Ovary (tissue), 10 donors: ENCODE measurements at places on chromosomes 1 and 21. TPM values are rescaled to one million over a fixed set of nuclear protein-coding genes. Genes with fewer than 3 reads are reported as not detected.
A peak's percentile ranks its signal among the peaks of the same experiment; 100 is the strongest.

DNA sequence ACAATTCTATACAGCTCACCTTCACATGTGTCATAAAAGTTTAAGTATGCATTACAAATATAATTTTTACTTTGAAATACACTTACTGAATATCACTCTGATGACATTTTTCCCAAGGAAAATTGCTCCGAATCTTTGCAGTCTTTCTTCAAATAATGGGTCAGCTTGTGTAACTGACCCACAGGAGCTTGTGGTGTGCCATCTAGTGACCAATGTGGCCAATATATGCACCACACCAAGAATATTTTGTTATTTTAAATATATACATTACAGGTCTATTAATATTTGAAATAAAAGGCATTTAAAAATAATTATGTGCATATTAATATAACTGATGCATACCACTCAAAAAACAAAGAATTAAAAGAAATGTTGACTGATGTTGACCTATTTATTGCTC, 271.4 kb downstream of the TBX15 start:
- H3K4me3 ChIP-seq: no peak overlapping the region
- H3K27ac ChIP-seq: no peak overlapping the region
- H3K4me1 ChIP-seq: no peaks in the 10 kb centered on the region
- no peak for DNase-seq
- no peaks in the 10 kb centered on the region for H3K27me3 ChIP-seq

GRCh38 chr1:119743776-119744597, 24.7 kb downstream of the HMGCS2 start:
- H3K4me3 ChIP-seq: no peak overlapping the region
- H3K36me3 ChIP-seq: no peaks in the 10 kb centered on the region
- H3K4me1 ChIP-seq: peaks cover 9% of the 10 kb centered on the region

The PADI2 gene
- total RNA-seq: 1.2 TPM

DNA sequence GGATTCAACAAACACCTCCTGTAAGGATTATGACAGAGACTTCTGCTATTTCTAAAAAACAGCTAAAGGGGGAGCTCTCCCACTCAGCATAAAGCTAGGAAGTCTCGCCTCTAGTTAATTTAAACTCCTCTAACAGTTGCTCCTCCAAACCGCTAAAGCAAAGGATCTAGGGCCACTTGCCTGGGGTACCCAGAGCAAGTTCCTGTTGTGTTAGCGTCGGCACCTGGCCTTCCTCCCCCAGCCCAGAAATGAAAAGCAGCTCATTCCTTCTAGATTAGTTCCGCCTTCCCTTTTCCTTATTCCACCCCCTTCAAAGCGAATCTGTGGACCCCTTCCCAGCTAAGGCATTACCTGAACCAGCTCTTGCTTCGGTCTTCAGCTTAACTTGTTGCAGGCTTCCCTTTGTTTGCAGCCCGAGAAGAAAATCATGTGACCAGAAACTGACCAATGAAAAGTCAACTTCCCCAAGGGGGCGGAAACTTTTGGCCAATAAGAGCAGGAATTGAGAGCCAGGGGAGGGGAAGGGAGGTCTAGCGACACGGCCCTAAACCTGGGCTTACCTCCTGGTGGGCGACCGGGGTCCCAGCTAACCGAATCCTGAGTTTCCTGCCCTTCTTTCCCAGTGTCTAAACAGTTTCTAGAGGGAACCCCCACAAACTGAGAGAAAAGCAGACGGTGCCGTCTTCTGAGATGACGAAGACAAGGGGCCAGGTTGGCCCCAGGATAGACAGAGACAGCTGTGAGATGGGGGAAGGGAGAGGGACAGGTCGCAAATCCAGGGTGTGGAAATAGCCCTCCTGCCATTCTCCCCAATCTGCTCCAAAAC, at the start of gene PBXIP1:
TSS of gene PBXIP1 (minus strand) at position 382 of the 826 bp plus-strand sequence. CDS start 2,378 bp downstream, outside the sequence.
- H3K36me3 ChIP-seq: no peaks in the 10 kb centered on the region
- peak within 1 kb of the TSS; percentile 57 for H3K4me3 ChIP-seq
- peak within 1 kb of the TSS; percentile 52 for H3K27ac ChIP-seq
- H3K4me1 ChIP-seq: peaks cover 41% of the 10 kb centered on the region
- H3K27me3 ChIP-seq: no peaks in the 10 kb centered on the region
- DNase-seq: peak; percentile 75
